ENCODE measurements at places on chromosomes 1 and 21.
A peak's percentile ranks its signal among the peaks of the same experiment; 100 is the strongest.

- DNase-seq, result no peak
Observed at GRCh38 chr1:99579691-99580172, 66.2 kb upstream of the PALMD start.

DNA sequence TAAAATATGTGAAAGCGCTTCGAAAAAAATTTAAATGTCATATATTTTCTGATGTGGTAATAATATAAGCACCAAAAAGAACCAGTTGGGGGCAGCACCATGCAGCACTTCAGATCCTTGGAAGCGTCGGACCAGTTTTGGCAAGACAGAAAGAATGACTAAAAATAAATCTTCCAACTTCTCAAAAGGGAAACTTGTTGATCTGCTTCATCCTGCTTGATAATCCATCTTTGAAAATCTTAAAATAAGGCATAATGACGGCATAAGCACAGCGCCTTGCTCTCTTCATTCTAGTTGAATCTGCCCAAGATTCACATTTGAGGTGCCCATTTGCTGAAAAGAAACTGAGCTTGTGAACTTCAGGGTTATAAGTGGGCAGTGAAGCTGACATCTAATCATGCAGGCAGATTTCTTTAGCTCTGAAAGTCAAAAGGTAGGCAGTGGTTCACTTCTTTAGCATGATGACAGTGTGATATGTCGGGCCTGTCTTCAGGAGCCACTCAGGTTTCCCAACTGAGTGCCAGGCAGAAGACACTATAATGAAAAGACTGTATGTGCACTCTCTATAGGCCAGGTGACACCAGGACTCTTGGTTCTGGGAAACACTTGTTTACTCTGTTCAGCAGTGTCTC is 19.8 kb upstream of the MUTYH start:
- peak; percentile 64 for DNase-seq

DNA sequence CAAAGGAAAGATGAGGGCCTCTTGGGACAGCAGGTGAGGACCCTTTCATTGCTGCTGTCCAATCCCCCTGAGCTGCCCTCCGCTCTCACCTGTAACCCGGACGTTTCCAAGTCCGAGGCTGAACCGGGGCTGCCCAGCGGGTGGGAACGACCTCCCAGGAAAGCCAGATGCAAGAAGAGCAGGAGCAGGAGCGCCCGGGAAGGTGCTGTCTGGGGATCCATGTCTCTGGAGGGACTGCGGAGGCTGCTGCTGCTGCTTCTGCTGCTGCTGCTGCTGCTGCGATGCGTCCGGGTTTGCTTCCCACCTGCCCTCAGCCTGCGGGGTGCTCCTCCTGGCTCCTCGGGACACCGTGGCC is at the start of gene NPPB:
Gene NPPB (minus strand): TSS at position 333 of the 355 bp plus-strand sequence. CDS start 112 bp downstream, at position 221.
- no peak for DNase-seq

- DNase-seq, result no peak
Observed at GRCh38 chr1:115465802-115466363, 127.8 kb upstream of the NGF start.

- no peak for DNase-seq
Observed at GRCh38 chr1:204464187-204464631, 30.4 kb downstream of the PIK3C2B start.

All from hematopoietic multipotent progenitor cell treated with erythropoietin and hydrocortisone succinate and interleukin-3 and kit ligand, for 17 days (in vitro differentiated cells).